Stimulated activated CD4-positive, alpha-beta T cell treated with anti-CD3 and anti-CD28 coated beads, Interleukin-1b, Interleukin-23, amount 100 ng/mL, for 1 hour (primary cell): ENCODE measurements at places on chromosomes 2 and 18.
A peak's percentile ranks its signal among the peaks of the same experiment; 100 is the strongest.

DNA sequence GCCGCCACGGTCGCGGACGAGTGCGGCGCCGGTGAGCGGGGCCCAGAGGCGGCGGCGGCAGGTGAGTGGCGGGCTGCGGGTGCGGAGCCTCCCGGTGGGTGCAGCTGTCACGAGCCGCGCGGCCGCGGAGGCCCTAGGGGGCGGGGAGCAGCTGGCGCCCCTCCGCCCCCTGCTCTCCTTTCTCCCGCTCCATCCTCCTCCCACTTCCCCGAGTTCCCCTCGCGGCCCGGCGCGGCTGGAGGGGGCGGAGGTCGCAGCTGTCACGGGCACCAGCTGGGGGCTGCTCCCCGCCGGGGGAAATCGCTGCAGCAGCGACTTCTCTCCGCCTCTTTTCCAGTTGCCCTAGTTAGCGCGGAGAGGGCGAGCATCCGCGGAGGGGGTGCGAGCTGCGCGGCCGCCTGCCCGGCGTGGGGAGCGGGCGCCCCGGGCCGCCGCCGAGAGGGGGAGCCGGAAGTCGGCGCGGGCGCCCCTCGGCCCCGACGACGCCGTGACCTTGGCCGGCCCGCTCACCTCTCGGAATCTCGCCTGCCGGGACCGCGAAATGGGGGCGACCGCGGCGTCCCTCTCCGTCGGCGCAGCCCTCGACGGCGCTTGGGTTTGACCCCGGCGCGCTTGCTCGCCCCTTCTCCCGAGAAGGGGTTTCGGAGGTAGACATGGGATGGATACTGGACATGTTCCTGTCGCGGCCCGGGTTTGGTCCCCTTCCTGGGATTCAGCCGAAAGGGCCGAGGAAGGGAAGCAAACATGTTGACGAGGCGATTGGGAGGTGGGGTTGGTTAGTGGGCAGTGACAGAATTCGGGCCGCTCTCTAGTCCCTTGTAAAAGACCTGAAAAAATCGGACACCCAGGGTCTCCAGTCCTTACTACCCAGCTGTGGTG lies 727 bp downstream of the NCOA1 start:
- peak; percentile 7 for DNase-seq

- no peak for DNase-seq
These were observed 273.6 kb downstream of the HRH4 start for GRCh38 chr18:24734058-24734457.

GRCh38 chr2:128154225-128154624 lies 63.2 kb downstream of the UGGT1 start:
- no peak for DNase-seq

DNA sequence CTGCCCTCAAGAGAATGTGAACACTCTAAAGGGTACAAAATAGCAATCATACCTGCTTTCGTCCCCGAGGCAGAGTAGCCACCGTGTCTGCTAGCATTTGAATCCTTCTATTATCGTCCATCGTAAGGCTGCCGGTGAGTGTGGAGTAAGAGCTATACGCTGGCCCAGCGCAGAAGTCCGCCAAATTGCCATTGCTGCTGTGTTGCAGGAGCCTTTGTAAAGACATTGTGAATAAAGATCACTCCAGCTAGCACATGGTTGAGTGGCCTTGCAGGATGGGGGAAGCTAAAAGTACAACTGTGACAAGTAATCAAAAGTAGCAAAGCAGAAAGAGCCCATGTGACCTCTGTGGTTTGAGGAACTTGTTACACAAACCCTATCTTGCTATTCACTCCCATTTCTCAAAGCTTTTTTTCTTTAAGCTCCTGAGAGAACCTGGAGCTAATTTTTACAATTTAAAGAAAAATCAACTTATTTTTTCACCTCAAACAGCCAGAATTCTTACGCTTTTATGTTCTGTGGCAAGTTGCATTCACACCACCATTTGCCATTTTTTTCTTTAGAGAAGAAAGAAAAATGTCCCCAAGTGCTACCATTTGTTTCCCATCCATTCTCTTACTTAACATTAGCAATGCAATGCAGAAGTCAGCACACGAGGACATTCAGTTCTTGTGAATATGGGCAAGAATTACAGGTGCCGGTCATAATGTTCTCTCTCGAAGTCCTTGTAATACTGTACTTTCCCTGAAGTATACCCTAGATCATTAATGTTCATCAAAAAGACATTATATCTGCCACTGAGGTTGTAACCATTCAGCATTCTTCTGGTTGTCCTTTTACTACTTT lies at the start of gene CYTIP:
Gene CYTIP (minus strand): TSS at position 295 of the 846 bp plus-strand sequence. CDS start 69 bp downstream, at position 226.
- DNase-seq: no peak

DNA sequence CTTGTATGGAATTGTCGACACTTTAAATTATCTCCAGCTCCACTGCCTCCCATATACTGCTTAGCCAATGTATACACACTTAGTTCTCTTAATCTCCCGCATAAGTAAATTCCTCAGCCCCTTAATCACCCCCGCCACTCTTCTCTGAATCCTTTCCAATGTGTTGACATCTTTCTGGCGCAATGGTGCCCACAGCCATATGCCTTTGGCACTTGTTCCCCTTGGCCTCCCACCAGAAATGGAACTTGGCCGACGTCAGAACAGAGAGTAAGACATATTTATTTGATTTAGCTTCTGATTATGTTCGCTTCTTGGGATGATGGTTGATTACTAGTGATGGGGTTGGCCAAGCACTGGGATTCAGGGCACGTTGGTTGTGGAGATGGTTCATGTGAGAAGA lies 1089.3 kb upstream of the CELF4 start:
- no peak for DNase-seq

DNA sequence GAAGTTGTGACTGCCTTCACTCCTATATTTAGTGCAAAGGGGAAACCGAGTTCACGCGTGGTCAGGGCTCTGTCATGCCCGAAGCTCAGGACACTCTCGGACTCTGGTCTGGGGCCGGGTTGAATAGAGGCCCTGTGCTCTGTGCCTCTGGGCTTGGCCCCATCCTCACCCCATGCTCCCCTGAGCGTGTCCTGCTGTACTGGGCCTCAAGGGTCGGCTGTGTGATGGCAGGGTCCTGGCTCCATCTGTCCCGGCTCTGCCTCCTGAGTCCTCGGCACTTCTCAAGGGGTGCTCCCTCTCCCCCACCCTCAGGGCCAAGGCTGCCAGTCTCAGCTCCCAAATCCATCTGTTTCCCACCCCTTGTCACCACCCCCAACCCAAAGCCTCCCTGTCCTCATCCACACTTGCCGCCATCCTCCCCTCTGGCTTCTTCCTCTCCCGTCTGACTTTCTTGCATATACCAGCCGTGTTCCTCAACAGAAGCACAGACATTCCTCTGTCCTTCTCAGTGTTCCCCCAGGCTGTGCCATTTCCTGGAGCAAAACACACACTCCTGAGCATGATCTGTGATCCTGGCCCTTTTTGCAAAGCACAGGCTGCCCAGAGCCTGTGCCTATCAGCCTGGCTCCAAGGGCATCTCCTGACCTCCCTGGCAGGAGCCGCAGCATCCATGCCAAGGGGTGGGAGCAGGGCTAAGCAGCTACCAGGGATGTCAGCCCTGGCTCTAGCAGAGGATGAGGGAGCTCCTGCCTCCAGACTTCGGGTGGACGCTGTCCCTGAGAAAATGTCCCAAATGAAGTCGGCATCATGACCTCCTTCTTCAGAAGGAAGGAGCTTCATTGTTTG lies 64.2 kb upstream of the OTOS start:
- DNase-seq: no peak

DNA sequence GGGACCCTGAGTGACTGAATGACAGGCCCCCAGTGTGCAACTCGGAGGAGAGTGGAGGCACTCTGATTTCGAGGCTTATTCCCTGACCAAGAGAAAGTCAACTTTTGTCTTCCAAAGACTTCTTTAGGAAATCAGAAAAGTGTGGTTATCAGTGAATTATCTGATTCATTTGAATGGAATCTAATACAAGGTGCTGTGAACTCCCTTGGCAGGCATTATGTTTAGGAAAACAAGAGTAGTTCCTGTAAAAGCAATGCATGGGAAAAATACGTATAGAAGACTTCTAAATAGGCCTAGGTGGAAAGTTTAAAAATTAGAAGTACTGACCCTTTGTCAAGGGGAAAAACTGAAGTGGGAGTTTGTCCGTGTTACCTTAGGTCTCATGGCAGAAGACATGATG lies 269.4 kb downstream of the GBX2 start:
- no peak for DNase-seq

DNA sequence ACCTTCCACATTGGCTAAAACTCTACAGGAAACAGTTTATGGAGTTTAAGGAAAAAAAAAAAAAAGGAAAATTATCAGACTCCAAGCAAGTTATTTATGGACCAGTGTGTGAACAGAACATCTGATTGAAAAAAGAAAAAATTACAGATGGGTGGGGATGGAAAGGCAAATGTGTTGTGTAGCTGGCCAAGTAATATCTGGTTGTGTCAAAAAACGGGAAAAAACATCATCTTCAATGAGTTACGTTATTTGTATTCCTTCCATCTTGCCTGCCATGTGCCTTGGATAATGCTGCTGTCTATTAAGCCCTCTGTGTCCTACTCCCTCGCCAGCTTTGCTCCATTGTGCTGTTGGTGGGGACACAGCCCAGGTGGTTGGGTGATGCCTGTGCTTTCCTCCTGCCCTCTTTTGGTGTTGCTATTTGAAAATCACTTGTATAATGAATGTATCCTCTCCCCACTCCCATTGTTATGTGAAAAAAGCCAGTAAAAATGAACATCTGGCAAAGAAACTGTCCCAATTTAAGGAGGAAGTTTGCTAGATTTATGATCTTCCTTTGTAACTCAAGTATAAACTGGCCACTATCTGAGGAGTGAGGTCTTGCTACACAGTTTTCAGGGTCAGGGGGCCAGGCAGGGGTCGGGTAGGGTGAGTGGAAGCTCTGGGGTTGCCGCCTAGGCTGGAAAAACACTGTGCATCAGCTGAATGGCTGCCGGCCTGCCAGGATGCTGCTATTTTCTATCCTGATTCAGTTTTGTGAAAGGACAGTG lies 155.9 kb downstream of the FMNL2 start:
- DNase-seq: no peak

GRCh38 chr2:60884800-60885199 lies 3.4 kb downstream of the REL start:
- no peak for DNase-seq
